Fibroblast of pulmonary artery (primary cell): ENCODE measurements at places on chromosomes 2 and 18.

DNA sequence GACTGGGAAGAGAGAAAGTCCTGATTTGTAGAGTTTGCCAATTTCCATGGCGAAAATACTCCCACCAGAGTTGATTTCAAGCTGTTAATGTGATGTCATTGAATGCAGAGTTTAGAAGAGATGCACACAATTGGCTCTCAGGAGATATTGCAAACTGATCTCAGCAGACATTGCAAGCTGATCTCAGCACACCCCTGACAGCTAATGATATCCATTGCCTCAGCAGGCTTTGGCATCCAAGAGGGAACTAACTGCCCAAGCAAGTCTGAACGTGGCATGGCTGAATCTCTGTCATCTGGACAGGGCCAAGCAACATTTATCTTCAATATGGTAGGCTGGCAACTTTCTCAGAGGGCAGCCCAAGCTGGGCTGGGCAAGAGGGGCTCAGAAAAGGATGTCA is 78.4 kb upstream of the CYP1B1 start:
- DNase-seq: peak; percentile 33

- DNase-seq: peak; percentile 16
Observed at GRCh38 chr2:209638346-209638745, 133.3 kb upstream of the UNC80 start.

- no peak for DNase-seq
Observed at GRCh38 chr2:218981390-218981880, 3.5 kb downstream of the FEV start.

- DNase-seq: no peak
Observed at GRCh38 chr2:46898024-46898423, 17.6 kb downstream of the MCFD2 start.

GRCh38 chr2:37020887-37021796 is 54.8 kb upstream of the STRN start:
- DNase-seq: peak; percentile 45

DNA sequence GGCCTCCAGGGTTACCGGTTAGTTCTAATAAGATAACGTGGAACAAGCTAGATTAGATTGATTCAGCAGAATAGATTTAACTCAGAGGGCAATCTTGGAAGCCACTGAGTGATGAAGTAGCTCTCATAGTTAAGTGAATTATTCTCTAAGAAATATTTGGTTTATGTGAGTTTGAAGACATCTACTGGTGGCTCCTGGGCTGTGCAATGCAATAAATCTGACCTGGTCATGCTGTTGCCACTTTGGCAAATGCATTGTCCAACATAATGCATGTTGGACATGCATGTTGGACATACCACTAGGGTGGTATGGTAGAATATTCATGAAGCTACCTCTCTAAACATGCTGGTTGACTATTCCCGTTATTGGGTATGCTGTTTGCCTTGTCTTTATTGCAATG is 493.7 kb upstream of the VRK2 start:
- DNase-seq: no peak

DNA sequence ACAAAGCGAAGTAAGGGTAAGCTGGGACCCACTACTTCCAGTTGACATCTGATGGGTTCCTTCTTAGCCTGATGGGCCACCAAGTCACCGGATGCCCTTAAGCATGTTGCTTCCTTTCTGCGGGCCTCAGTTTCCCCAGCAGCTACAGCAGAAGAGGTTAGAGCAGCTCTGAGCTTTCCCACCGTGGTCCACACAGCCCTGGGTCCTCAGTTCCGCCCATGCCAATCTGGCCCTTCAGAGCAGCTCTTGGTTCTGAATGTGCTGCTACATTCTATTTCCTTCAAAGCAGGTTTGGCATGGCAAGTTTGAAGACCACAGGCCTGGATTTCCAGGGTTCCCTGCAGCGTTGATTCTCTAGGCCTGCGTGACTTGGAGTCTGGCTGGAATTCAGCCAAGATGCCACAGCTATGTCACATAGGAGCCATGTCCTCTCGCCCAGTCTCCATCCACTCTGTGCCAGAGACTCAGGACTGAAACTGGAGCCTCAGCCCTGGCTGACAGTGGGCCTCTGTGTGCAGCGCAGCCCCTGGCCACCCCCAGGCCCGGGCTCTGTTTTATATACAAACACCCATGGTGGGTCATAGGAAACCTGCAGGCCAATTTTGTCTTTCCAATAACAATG is 79.6 kb downstream of the TFCP2L1 start:
- DNase-seq: no peak

DNA sequence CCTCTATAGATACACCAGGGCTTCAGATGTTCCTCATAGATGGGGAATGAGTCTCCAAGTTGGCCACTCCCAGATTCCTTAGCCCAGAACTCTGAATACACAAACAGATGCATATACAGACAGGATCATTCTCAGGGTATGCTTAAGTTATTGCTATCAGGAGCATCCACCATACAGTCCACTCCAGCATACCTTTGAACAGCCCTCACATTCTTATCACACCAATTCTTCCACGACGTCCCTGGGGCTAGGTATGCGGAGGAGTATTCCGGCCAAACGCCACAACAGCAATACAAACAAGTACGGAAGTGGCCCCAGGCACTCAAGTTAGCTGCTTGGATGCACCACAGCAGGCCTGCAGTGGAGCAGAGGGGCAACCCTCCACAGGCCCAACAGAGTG is 312.5 kb upstream of the CHAC2 start:
- no peak for DNase-seq

DNA sequence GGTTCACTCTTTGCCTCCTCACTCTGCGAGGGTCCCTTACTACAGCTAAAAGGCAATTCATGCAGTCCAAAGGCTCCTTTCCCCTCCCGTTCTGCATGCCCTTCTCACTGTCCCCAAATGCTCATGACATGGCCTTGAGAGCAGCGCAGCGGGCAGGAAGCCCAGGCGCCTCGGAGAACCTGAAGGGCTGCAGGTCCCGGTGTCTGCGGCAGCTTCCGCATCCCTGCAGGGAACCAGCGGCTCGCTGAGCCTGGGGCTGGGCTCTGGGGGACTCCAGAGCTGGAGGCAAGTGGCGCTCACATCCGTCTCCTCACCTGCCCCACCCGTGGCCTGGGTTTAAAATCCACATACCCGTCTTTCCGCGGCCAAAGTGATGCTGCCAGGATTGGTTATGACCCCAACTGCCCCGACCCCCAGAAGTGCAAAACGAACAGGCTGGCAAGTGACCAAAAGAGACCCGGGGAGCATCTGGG is 462 bp upstream of the CIDEA start:
- no peak for DNase-seq

GRCh38 chr18:9066817-9067306 is 35.6 kb upstream of the NDUFV2 start:
- DNase-seq: no peak

DNA sequence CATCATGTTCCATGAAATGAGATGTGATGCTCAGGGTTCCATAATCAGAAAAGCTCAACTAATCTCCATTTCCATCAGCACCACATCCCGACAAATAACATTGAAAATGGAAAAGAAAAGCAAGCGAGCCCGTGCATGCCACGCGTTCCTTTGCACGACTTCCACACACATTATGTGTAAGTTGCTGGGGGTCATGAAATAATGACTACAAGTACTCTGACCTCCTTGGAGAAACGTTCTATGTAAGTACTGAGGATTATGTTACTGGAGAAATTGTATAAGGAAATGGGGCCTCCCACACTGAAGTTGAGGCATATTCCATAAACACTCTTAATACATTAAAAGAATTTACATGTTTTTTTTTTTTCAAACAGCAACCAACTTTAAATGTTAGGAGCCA is 38.3 kb downstream of the CCBE1 start:
- no peak for DNase-seq

GRCh38 chr2:240628507-240628807 is 3.2 kb downstream of the GPR35 start:
- DNase-seq: no peak

- no peak for DNase-seq
Observed at GRCh38 chr2:7881466-7881865, 800.4 kb upstream of the ID2 start.

DNA sequence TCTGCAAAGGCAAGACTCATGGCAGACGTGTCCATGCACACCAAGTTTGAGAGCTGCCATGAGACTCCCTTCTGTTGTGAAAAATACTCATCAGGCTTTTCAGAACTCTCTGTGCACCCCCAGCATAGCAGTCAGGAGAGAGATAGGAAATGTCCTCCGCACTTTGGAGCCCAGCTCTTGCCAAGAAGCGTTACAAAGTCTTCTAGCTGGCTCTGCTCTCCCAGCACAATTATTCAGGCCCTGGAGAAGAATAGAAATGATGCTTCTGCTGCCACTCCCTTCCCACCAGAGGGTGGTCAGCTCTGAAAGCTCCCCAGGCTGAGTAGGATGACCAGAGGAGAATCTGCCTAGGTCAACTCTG is 594.4 kb upstream of the ID2 start:
- peak; percentile 50 for DNase-seq

DNA sequence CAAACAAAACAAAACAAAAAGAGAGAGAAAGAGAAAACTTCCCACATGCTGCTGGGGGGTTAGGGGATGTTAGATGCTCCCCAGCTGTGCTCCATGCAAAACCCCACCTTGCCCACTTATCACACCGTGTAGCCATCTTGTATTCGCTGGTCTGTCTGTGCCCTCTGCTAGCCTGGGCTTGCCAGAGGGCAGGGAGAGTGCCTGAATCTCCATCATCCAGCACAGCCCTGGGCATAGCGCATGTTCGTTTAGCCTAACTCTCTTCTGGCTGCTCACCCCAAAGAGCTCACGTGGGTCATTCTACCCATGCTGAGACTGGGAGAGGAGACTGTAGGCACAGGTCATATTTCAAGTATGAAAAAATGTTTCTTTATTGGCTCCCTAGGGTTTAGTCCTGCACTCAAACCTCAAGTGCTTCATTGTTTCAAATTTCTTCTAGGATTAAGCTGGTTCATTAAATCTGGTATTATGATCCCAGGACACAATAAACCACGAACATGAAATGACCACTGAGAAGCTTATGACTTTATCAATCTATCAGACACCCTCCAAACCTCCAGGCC is 100.5 kb downstream of the KCNF1 start:
- DNase-seq: no peak
